ENCODE measurements at places on chromosomes 7 and 10.

GRCh38 chr10:102605712-102606111 lies 38.6 kb upstream of the TRIM8 start:
- no peak for DNase-seq

- DNase-seq = peak; percentile 61
Measured at GRCh38 chr10:71974489-71975021, 10.4 kb downstream of the CHST3 start.

DNA sequence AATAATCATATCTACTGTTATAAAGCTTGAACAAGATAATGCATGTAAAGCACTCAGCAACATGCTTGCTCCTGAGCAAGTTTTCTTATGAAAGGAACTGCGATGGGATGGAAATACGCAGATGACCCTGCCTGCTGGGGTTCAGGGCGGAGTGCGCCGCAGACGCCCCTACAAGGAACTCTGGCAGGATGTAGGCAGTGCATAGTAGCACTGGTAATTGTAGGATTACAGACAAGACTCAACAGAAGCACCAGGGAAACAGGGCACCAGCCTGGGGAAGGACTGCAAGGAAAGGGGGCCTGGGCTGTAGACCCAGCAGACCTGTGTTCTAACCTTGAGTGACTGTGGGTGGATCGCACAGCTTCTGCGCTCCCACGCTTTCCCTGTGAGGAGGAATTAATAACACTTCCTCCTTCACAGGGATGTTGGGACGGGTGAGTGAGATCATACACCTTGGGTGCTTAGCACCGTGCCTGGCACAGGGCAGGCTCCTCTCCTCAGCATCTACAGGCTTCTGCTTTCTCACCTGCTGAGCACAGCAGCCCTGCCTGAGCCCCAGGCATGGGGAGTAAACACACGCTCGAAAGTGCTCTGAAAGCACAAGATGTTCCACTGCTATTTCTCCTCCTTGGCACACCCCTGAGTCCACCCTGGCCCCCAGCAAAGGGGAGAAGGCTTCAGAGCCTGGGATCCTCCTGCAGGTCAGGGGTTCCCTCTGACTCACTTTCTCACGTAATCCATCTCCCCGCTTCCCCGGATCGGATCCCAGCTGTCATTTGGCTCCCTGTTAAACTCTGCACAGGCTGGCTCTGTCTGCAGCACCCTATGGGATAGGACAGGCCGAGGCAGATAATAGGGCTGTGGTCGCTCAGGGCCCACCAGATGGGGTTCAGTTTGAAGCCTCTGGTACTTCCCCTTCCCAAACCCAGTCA lies 19.2 kb downstream of the ITPRIP start:
- DNase-seq = peak; percentile 55

- DNase-seq = no peak
Measured at GRCh38 chr10:113047151-113047550, 97.1 kb downstream of the TCF7L2 start.

DNA sequence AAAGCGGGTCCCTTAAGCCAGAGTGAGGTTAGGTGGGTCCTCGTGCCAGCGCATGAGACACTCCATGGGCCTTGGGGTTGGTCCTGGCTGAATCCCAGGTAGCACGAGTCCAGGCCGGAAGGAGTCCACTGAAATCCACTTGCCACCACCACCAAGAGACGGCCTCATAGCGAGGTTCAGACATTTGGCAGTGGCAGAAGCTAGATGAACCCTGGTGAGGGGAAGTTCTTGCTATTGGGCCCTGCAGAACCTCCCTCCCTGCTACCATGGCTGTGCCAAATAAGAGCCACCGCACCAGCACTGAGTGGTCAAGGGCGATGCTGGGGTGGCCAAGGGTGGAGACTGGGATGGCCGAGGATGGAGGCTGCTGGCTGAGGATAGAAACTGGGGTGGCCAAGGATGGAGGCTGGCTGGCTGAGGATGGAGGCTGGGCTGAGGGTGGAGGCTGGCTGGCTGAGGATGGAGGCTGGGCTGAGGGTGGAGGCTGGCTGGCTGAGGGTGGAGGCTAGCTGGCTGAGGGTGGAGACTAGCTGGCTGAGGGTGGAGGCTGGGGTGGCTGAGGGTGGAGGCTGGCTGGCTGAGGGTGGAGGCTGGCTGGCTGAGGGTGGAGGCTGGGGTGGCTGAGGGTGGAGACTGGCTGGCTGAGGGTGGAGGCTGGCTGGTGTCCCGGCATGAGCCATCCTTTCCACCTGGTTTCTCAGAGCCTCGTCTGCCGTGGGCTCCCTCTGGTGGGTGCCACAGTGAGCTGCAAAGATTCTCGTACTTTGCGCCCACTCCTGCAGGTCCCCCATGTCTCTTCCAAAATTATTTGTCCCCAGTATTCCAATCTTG lies 88.2 kb downstream of the ELFN1 start:
- DNase-seq = no peak

DNA sequence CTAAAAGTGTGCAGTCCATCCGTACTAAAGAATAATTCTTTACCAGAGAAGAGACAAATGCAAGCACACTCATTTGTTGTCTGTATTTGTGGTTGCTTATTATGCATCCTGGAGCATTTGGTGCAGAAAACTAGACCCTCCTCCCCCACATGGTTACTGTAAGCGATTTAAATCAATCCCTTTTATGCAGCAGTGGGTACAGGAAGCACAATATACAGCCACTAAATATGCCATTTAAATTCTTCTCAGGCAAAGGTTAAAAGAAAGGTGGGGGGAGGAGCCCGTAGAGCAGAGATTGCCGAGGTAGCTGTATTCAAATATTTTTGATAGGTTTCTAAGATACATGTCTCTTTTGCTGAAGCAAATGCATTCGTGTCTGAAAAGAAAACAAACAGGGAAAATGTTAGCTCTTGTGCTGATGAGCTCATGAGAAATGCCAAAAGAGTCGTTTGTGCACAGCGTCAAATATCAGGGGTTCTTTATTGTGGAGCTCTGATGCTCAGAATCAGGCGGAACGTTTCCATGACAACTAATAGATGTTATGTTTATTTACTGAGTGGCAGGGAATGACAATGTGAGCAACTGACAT lies 131.3 kb upstream of the NPVF start:
- no peak for DNase-seq

DNA sequence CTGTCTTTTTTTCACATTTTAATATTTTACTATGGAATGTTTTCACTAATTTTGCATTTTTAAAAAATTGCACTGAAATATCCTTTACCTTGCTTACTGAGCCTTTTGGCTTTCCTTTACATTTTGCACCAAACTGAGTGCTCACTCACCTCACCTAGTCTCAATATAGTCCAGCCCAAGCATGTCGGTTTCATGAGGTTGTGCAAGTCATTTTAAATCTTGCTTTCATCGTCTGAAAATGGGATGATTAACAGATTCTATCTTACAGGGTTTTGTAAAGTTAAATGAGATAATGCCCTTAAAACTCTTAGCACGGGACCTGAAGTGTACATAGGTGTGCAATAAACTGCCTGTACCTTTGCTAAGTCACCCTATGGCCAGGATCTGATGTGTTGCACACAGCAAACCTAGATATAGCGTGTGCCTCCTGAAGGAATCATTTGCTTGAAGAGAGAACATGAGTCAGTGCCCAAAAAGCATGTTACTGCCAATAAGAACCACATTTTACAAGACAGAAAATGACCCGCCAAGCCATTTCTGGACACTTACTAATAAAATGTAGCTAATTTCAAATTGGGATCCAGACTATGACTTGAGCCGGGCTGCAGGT lies 199.8 kb downstream of the JCAD start:
- no peak for DNase-seq

DNA sequence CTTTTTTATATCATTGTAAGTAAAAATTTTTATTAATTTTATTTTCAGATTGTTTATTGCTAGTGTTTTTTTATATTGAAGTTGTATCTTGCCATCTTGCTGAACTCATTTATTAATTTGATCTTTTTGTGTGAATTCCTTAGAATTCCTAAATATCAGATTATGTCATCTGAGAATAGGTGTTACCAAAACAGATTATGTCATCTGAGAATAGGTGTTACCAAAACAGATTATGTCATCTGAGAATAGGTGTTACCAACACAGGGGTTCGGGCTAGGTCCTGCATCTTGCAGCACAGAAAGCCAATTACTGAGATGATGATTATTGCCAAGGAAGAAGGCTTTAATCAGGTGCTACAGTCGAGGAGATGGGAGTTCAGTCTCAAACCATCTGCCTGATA lies 383.4 kb downstream of the CNTNAP2 start:
- DNase-seq = no peak

- DNase-seq = peak; percentile 32
Measured at GRCh38 chr7:114109304-114109703, 190.5 kb upstream of the PPP1R3A start.

DNA sequence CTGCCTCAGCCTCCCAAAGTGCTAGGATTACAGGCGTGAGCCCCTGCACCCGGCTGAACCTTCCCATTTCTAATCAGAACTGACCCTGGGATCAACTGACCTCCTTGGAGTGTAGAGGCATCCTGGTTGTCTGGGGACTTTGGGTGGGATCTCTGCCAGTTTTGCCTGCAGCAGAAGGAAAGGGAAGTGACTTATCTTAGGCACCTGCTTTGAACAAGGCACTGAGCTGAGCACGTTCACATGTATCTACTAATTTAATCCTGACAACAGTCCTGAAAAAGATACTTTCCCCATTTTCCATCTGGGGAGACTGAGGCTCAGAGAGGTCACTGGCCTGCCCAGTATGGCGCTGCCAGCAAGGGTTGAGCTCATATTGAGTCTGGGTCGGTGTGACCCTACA lies 153.4 kb downstream of the CUX1 start:
- no peak for DNase-seq

- DNase-seq = peak; percentile 55
Measured at GRCh38 chr10:73894245-73894971, 16.5 kb upstream of the PLAU start.

DNA sequence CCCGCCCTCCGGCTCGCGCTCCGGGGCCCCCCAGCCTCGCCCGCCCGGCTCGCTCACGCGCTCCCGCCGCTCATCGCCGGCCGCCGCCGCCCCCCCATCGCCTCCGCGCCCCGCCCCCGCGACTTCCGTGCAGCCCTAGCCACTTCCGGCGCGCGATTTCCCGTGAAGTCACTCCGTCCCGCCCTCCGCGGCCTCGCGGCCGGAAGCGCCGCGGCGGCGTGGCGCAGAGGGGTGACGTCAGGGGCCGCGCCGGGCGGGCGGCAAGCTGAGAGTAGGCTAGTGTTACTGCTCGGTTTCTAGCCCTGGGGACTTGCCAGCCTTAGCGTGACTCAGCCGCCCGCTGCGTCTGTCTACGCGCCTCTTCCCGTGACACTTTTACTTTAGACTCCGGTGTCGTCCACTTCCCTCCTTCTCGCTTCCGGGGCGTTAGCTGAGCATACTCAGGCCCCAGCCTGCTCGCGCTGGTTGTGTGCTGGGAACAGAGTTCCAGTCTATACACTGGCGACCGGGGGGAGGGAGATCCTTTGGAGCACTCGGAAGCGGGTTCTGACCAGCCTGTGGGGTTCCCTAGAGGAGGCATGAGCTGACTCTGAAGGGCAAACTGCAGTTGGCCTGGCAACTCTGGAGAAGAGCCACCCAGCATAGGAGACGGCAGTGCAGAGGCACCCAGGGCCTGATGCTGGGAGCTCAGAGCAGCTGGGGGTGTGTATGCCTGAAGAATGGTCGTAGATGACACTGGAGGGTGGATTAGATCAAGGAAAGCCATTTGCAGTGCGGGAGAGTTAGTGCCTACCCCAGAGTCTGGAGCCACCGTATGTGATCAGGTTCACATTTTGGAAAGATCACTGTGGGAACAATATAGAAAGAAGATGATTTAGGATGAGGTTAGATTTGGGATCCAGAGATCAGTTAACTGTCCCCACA lies at the start of gene PURB:
Gene PURB, minus strand, starts transcription at position 137 of the 924 bp plus-strand sequence. CDS start 182 bp downstream, outside the sequence.
- DNase-seq = peak; percentile 99

GRCh38 chr7:121282129-121282528 lies 46.7 kb upstream of the WNT16 start:
- DNase-seq = no peak

DNA sequence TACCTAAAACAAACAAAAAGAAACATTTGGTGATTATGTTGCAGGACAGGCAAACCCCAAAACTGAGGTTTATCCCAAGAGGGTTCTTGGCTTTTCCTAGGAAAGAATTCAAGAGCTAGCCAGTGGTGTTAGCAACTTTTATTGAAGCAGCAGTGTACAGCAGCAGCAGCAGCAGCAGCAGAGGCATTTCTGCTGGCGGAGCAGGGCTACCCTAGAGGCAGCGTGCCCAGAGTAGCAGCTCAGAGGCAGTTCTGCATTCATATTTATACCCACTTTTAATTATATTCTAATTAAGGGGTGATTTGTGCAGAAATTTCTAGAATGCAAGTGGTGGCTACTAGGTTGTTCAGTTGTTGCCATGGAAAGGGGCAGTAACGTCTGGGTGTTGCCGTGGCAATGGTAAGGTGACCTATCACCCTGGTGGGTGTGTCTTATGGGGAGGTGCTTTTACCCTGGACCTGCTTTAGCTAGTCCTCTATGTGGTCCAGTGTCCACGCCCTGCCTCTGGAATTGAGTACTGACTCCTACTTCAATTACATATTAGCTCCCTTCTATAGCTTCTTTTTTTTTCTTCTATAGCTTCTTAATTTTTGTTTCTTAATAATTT lies 53.9 kb downstream of the VCL start:
- no peak for DNase-seq

GRCh38 chr10:88896372-88896993 lies 16.4 kb downstream of the STAMBPL1 start:
- no peak for DNase-seq

DNA sequence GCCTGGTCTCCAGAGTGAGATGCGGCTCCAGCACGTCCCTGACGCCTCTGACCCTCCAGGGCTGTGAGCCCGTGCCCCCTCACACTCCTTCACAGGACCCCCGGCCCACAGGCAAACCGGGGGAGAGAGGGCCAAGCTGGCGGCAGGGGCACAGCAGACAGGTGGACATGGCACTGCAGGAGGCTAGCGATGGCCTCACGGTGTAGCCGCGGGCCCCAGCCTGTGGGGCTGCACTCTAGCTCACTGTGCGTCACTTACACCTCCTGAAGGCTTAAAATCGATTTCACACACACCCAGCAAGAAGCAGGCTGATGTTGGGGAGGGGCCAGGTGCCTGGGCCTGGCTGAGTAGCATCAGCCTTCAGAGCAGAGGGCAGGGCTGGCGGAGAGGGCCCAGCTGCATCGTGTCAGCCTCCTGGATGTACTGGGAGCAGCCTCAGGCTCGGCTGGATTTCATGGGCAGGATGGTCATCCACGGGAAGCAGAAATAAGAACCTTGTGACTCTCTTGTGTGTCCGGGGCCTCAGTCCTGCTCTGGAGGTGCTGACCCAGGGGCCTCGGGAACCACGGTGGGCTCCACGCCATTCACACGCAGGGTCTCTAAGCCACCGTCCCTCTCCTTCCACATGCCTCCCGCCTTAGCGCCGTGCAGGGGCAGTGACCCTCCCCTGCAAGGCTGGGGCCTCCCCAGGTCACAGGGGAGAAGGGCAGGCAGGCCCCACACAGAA lies 19.4 kb upstream of the KNDC1 start:
- no peak for DNase-seq

Measured in inflammatory macrophage (primary cell).